ENCODE measurements at places on chromosomes 2 and 18.

DNA sequence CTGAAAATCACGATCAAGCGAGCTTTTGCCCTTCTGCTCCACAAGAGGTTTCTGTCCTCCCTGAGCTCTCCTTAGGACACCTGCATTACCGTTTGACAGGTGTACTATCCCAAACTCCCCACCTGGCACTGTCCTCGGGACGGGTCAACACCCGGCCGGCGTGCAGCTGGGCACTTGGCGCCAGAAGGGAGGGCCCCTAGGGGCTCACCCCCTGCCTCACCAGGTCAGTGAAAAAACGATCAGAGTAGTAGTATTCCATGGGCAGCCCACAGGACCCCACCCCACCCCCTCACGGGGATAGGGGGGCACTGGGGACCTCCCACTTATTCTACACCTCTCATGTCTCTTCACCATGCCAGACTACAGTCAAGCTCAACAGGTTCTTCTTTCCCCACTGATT, 117.6 kb upstream of the ANKRD30BL start:
- no peak for DNase-seq

DNA sequence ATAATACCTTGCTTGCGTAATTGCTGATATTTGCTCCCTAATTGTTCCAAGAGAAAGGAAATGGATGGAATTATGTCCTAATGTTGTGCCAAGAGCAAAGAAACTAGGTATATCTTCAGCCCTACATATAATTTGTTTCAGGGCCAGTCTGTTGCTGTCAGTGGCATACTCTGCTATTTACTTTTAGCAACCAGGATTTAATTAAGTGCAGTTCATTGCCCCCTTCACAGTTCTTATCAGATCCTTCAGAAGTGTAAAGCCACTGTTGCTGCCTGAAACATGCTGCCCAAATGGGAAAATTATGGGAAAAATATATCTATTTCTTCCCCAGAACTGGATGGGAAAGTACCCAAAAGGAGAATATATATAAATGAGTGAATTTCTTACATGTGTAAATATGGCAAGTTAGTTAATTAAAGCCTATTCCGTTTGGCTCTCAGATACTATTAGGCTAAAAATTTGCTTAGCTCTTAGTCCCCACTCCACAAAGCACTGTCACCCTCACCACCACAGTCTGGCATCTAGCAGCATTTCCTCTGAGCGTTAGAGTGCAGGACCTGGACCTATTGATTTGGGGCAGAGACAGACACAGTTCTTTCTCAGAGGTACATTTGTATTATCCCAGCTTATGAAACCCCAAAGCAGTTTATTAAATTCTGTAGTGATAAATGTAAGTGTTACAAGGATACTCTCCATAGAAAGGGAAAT, 72.8 kb upstream of the DTNA start:
- DNase-seq = no peak

- no peak for DNase-seq
Observed at GRCh38 chr2:230872968-230873660, 8.4 kb downstream of the ITM2C start.

DNA sequence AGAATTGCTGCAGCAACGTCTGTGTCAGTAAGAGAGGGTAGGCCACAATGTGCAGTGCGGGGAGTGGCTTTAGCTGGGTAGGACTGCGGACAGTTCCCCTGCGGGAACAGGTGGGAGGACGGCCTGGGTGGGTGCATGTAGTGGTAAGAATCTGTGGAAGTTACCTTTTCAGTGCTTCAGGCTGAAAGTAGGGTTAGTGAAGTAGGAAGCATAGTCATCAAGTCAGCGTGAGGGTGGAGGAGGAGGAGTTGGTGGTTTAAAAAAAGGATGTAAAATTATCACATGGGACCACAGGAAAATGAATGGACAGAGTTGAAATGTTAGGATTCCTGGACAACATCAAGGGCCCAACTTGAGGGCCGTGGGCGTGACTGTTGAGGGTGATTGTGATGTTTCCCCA, 13.2 kb downstream of the CEP192 start:
- DNase-seq = no peak

GRCh38 chr2:101718993-101719571, 21.6 kb downstream of the MAP4K4 start:
- no peak for DNase-seq

GRCh38 chr2:192574552-192574951, 379.8 kb upstream of the TMEFF2 start:
- no peak for DNase-seq

DNA sequence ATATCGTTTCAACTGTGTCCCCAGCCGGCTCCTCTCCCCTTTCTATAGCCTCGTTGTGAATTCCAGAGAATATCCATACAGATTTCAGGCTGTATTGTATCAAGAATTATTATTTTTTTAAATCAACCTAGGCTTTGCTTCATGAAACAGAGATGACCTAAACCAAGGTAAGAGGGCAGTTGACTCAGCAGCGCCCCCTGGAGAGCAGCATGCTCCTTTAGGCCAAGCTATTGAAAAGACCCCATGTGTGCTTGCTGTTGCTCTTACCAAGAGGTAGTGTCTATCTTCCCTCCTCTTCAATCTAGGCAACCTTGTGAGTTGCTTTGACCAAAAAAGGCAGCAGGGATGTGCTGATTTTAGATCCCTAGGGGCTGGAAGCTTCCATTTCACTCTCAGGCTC, 426.7 kb upstream of the SMIM21 start:
- DNase-seq = no peak

GRCh38 chr2:85748039-85748734, 5.6 kb upstream of the ATOH8 start:
- DNase-seq = no peak

DNA sequence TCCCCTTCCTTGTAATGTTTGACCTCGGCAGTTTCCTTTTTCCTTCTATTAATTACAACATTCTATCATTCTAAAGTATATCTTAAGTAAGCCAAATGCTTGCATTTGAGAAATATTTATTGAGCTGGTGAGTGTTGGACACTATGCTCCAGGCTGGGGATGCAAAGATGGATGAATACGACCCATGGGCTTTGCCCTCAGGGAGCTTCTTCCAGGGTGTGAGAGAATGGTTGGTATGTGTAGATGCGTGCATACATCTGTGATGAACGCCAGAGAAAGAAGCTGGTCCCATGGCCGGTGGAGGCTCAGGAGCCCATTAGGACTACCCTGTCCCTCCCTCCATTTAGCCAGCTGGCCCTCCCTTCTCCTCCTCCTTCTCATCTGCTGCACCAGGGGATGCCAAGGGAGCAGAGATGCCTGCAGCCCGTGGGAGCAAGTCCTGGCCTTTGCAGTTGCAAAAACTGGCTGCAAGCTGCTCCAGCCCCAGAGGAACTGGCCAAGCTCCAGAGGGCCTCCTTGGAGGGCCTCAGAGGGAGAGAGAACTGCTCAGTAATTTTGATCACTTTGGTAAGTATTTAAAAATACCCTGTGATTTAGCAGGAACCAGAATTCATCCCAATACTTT, 65.7 kb upstream of the FOSL2 start:
- no peak for DNase-seq

GRCh38 chr2:2527148-2527547, 196.1 kb upstream of the MYT1L start:
- no peak for DNase-seq

DNA sequence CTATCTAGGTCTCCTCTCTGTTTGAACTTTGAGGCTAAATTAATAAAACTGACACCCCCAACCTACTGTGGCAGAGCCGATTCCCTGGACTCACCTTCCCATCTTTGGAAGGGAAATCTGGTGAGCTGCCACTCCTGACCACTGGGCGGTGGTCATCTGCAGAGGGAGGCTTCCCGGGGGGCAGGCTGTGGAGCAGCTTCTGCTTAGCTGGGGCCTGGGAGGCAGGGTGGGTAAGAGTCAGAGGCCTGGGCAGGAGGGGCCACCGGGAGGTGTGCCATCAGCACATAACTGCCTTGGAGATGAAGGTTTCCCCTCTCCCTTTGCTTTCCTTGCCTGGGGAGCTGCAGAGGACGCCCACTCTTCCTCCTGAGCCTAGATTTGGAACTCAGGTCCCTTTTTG, 2.3 kb upstream of the NPPC start:
- no peak for DNase-seq

DNA sequence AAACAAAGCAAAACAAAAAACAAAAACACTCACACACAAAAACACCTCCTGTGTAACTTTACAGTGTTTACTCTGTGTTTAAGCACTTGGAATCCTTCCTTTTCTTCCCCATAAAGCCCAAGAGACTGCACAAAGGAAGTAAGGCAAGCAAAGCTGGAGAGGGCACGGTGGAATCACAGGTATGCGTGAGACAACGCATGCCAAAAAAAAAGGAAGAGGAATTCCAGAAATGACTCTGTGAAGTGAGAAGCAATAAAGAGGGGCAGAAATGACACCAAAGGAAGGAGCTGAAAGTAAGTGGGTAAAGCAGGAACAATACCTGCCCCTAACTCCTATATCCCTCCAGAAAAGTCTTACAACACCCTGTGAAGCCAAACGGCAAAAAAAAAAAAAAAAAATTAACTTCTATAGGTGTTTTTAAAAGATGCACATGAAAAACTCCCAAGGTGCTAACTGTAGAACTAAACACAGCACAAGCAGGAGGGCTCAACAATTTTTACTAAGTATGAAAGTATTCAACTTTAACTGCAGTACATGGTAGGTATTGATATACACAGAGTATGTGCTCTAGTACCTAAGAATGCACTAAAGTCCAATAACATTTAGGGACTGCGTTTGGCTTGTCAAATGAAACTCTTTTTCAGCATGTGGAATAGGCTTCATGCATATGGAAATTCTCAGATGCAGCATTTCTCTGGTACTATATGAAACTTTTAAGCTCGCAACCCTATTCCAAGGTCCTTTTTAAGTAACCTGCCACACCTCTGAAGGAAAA, 9.1 kb downstream of the RND3 start:
- DNase-seq = no peak

DNA sequence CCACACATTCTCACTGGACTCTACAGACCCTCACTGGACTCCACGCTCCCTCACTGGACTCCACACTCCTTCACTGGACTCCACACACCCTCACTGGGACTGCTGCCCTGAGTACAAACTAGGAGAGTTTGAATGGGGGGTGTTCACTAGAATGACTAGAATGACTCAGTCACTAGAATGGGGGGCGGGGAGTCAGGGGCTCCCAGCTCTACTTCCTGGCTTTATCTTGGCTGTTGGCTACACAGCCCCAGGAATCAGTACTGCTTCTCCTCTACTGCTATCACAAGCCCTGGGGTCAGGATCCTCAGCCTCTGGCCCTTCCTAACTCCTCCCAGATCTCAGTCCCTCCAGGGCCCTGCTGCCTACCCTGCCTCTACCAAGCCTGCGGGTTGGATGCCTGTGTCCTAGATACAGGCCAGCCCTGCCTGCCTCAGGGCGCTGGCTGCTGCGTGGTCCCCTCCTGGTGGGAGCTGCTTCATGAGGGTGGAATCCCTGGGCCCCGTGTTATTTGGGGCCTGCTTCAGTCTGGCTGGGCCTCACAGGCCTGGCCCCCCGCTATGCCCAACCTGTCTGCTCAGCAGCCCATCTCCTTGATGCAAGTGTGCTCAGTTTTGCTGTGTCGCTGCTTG, 7.8 kb downstream of the PTMA start:
- no peak for DNase-seq

DNA sequence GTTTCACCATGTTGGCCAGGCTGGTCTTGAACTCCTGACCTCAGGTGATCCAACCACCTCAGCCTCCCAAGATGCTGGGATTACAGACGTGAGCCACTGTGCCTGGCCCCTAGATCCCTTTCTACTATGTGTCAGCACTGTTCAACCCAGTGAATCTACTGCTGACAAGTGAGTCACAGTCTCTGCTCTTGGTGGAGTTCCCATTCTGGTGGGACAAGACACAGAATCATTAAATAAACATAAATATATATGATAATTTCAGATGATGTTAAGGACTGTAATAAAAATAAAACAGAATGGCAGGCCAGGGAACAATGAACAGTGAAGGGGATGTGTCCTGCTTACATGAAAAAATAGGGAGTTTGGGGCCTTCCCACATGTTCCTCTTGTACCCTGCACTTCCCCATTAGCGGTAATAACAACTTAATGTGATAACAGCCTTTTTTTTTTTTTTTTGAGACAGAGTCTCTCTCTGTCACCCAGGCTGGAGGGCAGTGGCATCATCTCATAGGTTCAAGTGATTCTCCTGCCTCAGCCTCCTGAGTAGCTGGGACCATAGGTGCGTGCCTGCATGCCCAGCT, 112.2 kb downstream of the CPO start:
- DNase-seq = no peak

DNA sequence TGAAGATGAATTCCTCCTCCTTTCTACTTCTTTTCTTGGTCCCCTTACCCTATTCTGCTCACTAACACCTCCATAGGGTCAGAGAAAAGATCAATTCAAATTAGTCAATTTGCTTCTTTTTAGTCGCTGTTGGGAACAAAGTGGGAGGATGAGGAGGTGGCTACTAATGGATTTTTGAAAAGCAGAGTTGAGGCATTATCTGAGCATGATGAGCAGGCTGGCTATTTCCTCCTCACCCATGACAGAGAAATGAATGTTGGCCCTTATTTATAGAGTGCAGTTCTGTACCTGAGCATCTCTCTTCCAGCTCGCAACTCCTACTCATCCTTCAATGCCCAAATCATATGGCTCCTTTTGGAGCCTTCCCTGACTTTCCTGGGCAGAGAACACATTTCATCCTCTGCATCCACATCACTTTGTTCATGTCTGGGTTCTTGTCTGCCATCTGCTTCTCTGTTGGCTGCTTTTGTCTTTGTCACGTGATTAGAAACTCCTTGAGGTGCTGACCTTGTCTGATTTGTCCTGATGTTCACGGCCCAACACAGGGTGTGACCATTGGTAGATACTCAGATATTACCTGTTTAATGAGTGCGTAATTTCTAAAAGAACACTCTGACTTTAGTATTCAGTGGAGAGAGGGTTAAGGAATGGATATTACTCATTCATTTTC, 45.9 kb downstream of the CYRIA start:
- DNase-seq = no peak

GRCh38 chr2:229425598-229425997, 154.5 kb upstream of the PID1 start:
- DNase-seq = no peak
